Calu3 (cell line): ENCODE measurements at places on chromosomes 11 and 22.

DNA sequence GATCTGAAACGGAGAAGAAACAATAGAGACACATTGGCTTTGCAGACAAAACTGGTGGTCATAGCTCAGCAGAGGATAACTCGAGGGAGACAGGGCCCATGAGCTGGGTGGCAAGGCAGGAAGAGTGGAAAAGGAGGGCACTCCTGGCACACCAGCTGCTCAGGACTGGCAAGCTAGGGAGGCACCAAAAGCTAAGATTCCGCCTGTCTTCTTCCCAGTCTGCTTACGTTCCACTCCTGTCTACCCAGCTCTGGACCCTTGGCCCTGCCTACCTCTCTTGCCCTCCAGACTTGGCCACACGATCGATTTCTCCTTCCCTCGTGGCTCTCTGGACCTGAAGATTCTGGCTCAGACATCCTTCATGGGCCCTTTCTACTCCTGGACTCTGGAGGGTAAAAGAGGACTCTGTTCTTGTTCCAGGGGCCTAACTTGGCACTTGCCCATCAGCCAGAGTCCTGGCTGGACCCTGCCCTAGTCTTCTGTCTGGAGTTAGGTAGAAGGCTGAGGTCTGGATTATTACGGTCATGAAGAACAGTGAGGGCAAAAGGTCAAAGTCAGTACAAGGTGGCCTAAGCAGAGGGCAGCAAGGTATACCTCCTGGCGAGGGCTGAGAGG is 115.2 kb upstream of the PITPNB start:
- no peak for DNase-seq

- no peak for DNase-seq
Measured at GRCh38 chr11:74001822-74002286, 7.0 kb downstream of the UCP3 start.

GRCh38 chr11:21963013-21963412 is 229.9 kb upstream of the ANO5 start:
- DNase-seq = no peak

- no peak for DNase-seq
Measured at GRCh38 chr11:1206391-1207271, 16.2 kb upstream of the MUC5B start.

GRCh38 chr22:48083502-48083901 is 1321.1 kb downstream of the TBC1D22A start:
- no peak for DNase-seq

- no peak for DNase-seq
Measured at GRCh38 chr22:44192816-44193534, 12.2 kb downstream of the PARVG start.

- no peak for DNase-seq
Measured at GRCh38 chr22:24338726-24339451, 68.3 kb downstream of the SPECC1L start.

DNA sequence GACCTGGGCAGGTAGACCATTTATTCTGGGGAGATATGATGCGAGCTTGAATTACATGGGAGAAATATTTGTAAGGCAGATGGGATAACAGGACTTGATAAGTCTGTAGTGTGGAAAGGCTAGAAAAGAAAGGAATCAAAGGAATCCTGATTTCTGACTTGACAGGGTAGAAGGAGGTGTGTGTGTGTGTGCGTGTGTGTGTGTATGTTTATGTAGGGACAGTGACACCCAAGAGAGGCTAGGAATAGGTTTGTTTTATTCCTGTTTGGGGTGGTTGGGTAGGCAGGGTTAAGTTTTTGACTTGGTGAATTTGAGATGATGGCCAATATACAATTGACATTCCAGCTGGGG is 390 bp upstream of the HTATIP2 start:
- DNase-seq = no peak

GRCh38 chr11:26778000-26778757 is 56.3 kb upstream of the SLC5A12 start:
- DNase-seq = no peak

DNA sequence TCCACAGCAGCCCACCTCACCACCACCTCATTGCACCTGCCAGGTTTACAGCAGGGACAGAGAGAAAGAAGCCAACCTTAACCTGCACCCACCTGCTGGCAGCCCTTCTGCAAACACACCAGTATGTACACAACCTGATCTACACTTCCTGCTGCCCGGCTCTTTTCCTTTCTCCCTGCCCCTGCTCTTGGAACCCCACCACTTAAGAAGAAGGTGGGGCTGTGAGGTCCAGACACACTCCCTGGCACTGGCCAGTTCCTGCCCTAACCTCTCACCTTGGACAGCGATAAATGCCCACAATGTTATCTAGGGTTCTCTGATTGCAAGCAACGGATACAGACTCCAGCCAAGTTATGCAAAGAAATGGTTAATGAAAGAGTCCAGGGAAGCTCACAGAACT is 10.8 kb upstream of the SLC35C1 start:
- no peak for DNase-seq

- no peak for DNase-seq
Measured at GRCh38 chr11:11038352-11038751, 180.5 kb upstream of the ZBED5 start.

- no peak for DNase-seq
Measured at GRCh38 chr11:113160808-113161124, 153.6 kb upstream of the TTC12 start.

DNA sequence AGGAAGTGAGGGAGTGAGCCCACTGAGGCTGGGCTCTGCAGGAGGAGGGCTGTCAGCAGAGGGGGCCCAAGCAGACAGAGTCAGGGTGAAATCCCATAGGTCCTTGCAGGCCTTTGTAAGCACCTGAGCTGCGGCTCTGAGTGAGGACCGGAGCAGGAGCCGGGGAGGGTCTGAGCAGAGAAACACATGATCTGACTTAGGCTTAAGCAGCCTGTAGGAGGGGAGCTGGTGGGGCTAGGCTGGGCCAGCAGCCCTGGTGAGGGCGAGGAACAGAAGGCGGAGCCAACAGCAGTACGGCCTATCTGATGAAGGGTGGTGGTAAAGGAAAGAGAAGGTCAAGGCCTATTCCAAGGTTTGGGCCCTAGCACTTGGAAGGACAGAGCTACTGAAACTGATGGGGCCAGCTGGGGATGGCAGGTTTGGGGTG is 26.9 kb upstream of the CBX7 start:
- no peak for DNase-seq

DNA sequence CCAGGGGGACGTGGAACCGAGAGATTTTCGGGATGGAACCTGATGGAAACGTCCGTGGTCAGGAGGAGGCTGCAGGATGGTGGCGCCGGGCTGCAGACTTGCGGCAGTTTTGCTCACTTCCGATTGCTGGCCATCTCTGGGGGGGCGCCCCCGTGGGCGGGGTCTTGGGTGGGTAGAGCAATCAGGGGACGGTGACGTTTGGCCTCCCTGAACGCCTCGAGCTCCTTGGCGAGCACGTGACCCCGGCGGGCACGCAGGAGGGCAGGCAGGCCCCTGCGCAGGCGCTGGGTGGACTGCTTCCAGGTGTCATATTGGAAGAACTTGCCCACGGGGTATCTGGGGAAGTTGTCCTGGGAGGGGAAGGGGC is 6.3 kb downstream of the IGF2 start:
- DNase-seq = no peak

DNA sequence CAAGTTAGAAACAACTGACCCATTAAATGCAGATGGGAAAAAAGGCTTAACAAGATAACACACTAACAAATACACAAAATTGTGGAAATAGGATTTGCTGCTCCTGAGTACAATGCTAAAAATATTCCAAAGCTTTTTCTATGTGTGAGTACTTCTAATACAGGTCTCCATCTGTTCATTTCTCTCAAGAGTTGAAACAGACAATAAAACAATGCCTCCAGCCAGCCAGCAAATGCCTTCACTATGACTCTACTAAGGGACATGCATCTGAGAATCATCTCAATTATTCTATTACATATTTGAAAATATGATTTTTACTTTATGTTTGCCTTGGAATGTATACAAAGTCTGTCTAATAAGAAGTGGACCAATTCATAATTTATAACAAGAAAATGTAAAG is 119.0 kb downstream of the CADM1 start:
- DNase-seq = no peak

GRCh38 chr22:22410121-22410520 is 98.4 kb downstream of the ZNF280B start:
- DNase-seq = no peak

GRCh38 chr11:72398058-72398758 is 36.1 kb downstream of the CLPB start:
- DNase-seq = no peak

DNA sequence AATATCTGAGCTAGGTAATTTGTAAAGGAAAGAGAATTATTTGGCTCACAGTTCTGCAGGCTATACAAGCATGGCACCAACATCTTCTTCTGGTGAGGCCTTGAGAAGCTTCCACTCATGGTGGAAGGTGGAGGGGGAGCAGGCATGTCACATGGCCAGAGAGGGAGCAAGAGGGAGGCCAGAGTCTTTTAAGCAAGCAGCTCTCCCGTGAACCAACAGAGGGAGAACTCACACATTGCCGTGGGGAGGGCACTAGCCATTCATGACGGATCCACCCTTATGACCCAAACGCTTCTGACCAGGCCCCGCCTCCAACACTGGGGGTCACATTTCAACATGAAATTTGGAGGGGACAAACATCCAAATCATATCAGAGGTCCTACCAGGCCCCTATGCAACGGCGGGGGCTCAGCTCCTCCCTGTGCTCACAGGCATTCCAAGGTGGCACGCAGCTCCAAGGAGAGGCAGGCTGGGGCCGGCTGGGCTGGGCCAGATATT is 4.6 kb downstream of the C11orf96 start:
- DNase-seq = no peak

GRCh38 chr11:129804012-129804411 is 11.6 kb upstream of the TMEM45B start:
- no peak for DNase-seq

DNA sequence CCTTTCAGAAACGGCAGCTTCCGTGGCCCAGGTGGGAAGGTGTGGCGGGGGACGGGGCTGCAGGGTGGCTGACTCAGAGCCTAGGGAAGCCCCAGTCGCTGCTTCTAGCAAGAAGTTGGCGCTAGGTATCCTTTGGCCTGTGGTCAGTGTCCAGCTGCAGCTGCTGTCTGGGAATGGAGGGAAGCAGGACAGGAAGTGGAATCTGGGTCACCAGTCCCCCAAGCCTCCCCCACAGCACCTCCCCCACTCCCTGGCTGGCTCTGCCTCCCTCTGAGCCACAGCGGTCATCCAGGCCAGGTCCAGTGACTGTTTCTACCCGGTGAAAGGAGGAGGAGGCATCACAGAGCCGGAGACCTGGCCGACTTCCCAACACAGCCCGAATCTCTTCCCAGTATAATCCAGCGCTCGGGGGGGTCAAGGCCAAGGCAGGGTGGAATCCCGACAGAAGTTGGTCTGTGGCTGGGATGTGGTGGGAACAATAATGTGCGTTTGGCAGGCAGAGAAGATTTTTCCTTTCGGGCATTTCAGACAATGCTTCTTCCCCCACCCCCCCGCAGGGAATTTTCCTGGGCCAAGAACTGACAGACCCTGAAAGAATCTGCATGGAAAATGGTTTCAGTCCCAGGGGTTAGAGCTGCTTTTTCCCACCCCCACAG is 45.1 kb downstream of the C11orf96 start:
- peak; percentile 41 for DNase-seq

GRCh38 chr11:106077609-106078455 is at the start of gene AASDHPPT:
Gene AASDHPPT, plus strand, starts transcription at chr11:106077662. Its CDS starts 49 bp downstream, at chr11:106077711.
- DNase-seq = peak; percentile 4

- DNase-seq = peak; percentile 69
Measured at GRCh38 chr22:27331526-27332281, 469.9 kb downstream of the MN1 start.

GRCh38 chr11:12077535-12078280 is 32.7 kb upstream of the MICAL2 start:
- no peak for DNase-seq

GRCh38 chr11:45737056-45737455 is 67.9 kb upstream of the SLC35C1 start:
- no peak for DNase-seq

DNA sequence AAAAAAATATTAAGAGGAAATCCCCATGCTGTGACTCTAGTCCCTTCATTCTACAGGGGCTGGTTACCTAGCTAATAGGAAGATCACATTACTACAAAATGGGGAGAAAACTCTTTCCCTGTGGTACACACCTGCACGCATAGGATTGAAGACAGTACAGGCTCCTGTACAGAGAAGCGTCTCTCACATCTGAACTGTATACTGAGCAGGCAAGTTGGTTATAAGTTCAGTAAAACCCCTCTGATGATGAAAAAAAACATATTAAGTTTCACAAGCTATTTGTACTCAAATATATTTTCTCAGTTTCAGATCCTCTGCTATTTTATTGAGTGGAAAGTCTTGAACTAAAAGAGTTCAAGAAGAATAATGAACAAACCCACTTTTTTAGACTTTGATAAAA is 156.9 kb upstream of the HSD17B12 start:
- no peak for DNase-seq

GRCh38 chr11:94129512-94130297 is 1.1 kb downstream of the PANX1 start:
- no peak for DNase-seq

- no peak for DNase-seq
Measured at GRCh38 chr11:37721485-37721884, 1123.4 kb upstream of the RAG2 start.

- DNase-seq = no peak
Measured at GRCh38 chr22:24836282-24836681, 30.3 kb downstream of the SGSM1 start.

GRCh38 chr22:49791682-49792081 is 36.0 kb downstream of the BRD1 start:
- DNase-seq = no peak

GRCh38 chr11:11334607-11335006 is 18.4 kb downstream of the CSNK2A3 start:
- DNase-seq = no peak

- no peak for DNase-seq
Measured at GRCh38 chr11:122653916-122654585, 1.5 kb upstream of the UBASH3B start.

- peak; percentile 79 for DNase-seq
Measured at GRCh38 chr22:32985899-32986765, 72.0 kb downstream of the SYN3 start.

DNA sequence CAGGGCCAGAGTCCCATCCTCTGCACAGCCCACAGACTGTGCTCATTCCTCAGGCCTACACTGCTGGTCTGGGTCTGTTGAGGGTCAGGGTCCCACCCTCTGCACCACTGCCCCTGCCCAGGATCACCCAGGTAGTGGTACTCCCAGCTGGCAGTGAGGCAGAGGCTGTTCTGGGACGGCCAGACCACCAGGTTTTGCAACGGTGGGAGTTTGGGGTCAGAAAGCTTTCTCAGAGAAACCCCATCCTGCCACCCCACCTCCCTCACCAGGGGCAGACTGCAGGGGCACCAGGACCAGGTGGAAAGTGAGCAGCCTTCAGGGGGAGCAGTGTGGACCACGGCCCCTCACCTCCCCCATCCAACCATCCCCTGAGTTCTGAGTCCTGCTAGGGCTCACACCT is 10.8 kb downstream of the NPTXR start:
- DNase-seq = no peak
